ENCODE measurements at places on chromosomes 2 and 18.

- no peak for DNase-seq
These were observed 65.4 kb downstream of the EIF2AK3 start for GRCh38 chr2:88561646-88562388.

DNA sequence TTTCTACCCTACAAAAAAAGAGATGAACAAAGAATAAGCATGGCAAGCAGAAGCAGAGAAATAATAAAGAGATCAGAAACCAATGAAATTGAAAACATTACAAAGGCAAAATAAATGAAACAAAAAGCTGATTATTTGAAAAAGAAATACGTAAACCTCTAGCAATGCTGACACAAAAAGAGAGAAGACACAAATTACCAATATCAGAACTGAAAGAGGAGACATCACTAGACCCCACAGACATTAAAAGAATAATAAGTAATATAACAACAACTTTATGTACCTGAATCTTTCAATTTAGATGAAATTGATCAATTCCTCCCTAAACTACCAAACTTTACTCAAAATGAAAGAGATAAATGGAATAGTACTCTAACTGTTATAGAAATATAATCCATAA, 75.9 kb downstream of the TMEM163 start:
- DNase-seq, result no peak

DNA sequence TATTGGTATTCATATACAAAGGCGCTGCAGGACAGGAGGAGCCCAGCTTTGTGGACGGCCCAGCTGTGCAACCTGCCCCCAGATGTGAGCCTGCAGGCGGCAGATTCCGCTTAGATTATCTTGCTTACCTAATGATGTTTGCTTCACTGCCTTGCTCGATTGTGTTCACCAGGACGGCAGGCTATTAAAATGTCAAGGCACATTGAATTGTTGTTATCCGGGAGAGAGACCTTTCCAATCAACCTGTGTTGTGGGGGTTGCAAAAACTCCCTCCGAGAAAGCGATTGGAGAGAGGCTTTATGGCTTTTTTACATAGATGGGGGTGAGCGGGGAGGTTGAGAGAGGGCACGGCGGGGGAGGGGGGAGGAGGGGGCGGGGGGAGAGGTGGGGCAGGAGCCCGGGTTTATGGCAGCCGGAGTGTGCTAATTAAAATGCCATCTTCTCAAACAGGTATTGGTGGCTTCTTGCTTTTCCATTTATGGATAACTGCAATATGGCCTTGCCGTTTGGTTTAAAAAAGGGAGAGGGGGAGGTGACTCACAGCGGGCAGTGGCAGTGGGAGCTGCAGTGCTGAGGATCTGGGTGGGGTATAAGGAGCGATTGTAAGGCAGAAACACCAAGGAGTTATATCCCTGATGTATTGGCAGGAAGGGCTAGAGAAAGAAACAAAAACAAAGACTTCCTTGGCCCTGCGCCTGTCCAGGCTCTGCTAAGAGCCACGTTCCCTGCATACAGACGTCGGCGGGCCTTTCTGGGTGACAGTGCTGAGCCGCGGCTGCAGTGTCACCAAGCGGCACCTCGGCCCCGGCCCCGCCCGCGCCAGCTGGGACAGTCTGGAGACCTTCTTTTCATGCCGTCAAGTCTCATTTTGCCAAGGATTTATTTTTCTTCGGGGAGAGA, 97.2 kb downstream of the INSIG2 start:
- DNase-seq, result peak; percentile 59

DNA sequence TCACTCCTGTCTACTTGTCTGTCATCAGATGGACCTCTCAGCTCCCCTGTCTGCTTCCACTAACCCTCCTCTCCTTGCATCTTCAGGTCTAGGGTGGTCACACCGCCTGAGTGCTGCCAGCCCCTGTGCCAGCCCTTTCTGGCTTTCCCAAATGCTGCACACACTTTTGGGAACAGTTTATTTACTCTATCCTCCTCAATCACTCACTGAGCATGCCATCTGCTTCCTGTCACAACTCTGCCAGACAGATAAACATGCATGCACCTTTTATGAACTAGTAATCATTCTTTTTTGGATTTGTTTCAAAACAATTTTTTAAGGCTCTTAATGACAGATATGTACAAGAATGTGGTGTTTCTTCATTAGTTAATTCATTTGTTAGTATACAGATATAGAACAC, 56.3 kb upstream of the CCDC195 start:
- no peak for DNase-seq

DNA sequence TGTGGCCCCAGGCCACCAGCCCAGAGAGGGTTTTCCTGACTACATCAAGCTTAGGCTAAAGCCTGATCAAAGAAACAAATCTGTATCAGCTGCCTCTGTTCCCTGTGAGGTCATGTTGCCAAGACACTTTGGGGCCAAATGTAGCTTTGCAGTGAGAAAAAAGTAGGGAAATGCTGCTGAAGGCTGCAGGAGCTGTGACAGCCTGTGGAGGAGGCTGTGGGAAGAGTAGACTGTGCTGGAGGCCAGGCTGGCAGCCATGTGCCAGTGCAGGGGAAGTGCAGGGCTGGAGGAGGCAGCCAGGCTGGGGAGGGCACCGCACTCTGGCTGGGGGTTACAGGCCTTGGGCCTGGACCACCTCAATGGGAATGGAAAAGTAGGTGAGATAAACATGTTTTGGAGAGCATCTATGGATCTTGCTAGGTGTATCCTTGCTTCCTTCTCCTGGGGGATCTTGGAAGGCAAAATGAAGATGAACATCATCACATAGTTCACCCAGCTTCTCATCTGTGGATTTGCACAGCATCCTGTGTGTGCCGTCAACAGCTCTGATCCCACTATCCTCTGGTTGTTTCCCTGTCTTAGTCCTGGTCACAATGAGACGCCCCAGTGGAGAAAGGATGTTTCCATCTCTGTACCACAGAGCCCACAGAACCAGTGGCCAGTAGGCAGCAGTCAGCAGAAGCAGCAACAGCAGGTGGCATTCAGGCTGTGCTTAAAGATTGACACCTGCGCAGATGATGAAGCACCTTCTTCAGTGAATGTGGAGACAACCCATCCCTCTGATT, 103.8 kb upstream of the COPS8 start:
- DNase-seq, result no peak

- no peak for DNase-seq
These were observed 373.4 kb downstream of the METTL4 start for GRCh38 chr18:2197946-2198345.

- peak; percentile 41 for DNase-seq
These were observed 206.5 kb upstream of the AGAP1 start for GRCh38 chr2:235287375-235287733.

GRCh38 chr2:126359494-126359893, 296.5 kb upstream of the GYPC start:
- no peak for DNase-seq

DNA sequence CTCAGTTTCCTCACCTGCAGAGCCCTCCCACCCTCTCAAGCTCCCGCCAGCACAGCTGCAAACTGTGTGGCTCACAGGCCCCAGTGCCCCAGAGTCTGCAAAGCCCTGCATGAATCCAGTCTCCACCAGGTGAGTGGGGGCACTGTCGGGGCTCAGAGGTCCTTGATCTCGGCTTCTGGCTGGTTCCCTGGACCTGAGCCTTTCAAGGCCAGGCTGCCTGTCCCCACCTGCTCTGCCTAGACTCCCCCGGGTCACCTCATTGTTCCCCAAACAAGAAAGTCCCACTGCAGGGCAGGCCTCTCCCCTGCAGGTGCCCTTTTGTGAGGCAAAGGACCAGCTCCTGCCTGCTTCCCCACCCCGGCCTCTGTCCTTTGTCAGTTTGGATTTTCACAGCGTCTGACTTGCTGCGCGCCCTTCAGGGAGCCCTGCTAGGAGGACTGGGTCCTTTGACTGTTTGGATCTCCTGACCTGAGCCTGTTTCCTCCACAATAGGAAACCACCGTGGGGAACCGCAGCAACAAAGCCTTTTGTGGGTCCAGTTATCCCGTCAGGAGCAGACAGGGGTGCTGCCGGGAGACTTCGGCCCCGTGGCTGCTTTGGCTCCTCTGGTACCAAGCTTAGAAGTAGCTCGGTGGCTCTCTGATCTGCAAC, 200.5 kb upstream of the HDAC4 start:
- no peak for DNase-seq

- no peak for DNase-seq
These were observed 23.9 kb downstream of the MEMO1 start for GRCh38 chr2:31986906-31987305.

DNA sequence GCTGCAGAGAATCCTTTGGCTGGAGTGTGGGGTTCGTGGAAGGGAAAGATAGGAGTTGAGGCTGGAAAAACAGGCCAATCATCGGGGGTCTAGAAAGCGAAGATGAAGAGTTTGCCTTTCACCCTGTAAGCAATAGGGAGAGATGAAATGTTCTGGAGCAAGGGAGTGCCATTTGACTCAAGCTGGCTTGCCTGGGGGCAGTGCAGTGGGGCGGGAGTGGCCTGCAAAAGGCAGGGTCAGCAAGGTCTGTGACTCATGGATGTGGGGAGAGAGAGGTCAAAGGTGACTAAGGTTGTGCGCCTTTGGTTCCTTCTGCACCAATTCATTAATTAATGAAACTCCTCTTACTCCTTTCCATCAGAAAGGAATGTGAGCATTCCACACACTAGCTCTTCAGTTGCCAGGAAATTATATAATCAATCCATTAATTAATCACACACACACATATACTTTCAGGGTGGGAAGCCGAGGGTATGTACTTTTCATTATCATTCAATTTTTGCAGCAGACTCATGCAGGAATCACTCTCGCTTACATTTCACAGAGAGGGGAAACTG, 227.6 kb downstream of the MYCN start:
- DNase-seq, result no peak

DNA sequence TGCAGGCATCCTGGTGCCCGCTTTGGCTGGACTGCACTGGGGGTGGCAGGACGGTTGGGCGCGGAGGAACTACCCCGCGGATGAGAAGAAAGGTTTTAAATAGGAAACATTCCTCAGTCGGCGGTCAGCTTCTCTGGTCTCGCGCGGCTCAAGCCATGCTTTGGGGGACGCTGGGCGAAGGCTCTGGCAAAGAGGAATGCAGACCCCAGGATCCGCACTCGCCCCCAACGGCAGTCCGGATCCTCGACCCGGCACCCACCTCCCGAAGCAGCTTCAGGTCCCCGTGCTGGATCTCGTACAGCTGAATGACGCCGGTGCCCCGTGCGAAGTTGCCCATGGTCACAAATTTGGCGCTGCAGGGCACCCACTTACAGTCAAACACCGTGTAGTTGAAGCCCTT, 686 bp upstream of the PNO1 start:
- DNase-seq, result peak; percentile 12

- no peak for DNase-seq
These were observed 53.0 kb downstream of the EPHA4 start for GRCh38 chr2:221518935-221519625.

Data from frontal cortex (tissue), 4 donors.